NCI-H446 (cell line): ENCODE measurements at places on chromosomes 12 and 14.

DNA sequence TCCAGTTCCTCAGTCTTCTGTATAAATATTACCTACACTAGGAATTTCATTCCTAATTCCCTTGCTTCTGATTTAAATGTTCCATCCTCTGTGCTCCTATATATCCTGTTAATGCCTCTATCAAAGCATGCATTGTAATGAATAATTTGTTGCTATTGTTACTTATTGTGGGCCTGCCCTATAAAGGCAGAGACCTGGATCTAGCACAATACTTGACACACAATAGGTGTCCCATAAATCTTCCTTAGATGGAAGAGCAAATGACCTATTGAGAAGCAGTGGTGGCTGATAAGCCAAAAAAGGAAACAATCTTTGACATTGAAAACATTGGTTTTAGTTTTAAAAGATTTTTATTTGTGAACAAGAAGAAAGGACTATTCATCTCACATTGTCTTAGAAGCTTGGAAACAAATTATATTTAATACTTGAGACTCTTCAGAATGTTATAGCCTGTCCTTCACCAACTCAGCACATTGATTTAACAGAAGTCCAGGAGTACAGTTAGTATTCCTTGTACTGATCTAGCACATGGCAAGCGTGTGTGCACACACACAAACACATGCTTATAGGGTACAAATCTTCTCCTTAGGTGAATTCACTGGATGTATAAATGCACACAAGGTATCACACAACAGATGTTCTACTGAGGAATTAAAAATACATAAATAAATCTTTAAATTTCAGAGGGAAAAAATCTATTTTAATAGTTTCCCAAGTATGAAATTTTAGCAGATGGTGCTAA is 135.9 kb downstream of the DUSP6 start:
- no peak for DNase-seq

DNA sequence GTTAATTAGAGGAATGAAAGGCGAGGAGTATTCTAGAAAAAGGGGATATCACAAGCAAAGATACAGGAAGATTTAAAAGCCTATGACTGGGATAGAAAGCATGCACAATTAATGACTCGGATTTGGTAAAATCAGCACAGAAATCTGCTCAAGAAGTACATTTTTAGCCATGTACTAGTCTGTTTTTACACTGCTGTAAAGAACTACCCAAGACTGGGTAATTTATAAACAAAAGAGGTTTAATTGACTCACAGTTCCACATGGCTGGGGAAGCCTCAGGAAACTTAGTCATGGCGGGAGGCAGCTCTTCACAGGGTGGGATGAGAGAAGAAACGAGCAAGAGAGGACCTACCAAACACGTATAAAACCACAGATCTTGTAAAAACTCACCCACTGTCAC is 716.3 kb upstream of the MDGA2 start:
- DNase-seq, result no peak

- no peak for DNase-seq
These were observed 3.1 kb upstream of the BRF1 start for GRCh38 chr14:105303949-105304348.

GRCh38 chr12:52316290-52316689 is 4.9 kb downstream of the KRT83 start:
- no peak for DNase-seq

DNA sequence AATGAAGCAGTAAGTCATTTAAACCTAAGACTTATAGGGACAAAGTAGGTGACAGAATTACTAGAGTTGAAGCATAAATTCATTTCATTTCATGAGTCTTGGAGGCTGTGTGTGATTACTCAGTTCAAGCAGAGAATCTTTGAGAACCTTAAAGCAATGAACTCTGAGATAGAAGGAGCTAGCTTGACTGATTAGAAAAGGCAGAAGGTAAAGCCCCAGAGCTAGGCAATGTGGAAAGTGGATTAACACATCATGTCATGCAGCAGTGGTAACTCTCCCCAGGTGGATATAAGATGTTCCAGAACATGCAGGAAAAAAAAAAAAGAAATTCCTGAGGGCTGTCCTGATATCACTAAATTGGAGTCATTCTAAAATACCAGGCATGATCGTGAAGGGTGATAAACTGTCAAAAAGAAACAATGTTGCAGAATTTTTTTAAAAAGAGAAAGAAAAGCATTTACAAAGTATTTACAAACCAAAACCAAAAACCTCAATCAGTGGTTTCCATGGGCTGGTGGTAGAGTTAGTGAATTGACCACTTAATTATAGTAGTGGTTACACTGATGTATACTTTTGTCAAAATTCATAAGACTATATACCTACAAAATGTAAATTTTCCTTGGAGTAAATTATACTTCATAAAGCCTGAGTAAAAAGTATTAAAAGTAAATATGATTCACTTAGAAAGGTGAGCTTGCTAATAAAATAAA is 12.7 kb upstream of the SLC16A7 start:
- DNase-seq, result no peak

DNA sequence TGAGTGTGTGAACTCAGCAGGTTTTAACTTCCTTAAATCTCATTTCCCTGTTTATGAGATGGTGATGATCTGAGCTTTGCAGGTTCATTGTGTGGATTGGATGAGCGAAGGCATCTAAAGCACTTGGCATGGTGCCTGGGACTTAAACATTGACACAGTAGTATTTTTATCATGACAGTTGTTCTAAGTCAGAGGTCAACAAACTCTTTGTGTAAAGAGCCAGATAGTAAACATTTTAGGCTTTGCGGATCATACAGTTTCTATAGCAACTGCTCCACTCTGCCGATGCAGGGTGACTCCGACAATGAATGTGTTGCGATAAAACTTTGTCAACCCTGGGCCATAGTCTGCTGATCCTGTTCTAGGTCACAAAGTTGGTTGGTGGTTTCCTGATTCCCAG is 25.2 kb downstream of the SLC24A4 start:
- DNase-seq, result no peak

GRCh38 chr12:87660987-87661774 is 368.0 kb downstream of the C12orf50 start:
- no peak for DNase-seq

GRCh38 chr14:89032086-89032649 is 207.7 kb downstream of the TTC8 start:
- DNase-seq, result no peak

DNA sequence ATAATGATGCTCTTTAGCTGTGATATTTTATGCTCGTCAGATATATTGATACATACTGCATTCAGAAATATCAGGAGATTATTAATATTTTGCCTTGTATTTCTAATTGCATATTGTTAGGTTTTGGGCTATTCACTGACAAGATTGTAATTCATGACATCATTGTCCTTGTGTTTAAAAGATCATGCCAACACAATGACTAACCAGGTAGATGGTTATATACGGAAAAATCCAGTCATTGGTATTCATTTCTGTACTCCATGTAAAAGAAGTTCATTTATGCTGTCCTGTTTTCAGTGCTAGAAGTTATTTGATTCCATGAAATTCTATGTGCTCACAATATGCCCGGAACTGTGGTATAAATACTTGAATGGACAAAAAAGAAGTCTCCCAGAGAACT is 107.5 kb downstream of the KITLG start:
- no peak for DNase-seq

GRCh38 chr12:123269395-123269892 is 2.2 kb downstream of the CDK2AP1 start:
- peak; percentile 91 for DNase-seq

- DNase-seq, result no peak
These were observed 108.6 kb downstream of the ETV6 start for GRCh38 chr12:11758087-11758486.

GRCh38 chr14:23539248-23540140 is 12.1 kb downstream of the ZFHX2 start:
- peak; percentile 64 for DNase-seq

DNA sequence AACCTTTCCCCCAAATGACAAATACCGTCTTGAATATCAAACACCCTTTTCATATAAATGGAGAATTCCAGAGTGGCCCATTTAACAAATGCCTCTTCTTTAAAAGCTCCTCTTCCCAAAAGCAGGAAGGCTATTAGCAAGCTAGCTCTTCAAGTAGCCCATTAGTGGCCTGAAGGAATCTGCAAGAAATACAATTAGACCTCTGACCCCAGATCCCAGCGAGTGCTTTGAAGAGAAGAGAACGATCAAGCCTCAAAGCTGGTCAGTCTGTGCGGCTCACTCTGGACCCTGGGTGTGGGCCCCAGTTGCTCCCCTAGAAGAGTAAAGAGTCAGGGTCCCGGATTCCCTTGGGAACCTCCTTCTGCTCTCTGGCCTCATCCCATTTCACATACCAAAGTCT is 325.6 kb downstream of the NUAK1 start:
- DNase-seq, result no peak

GRCh38 chr12:108720757-108721514 is 10.4 kb downstream of the CORO1C start:
- no peak for DNase-seq

DNA sequence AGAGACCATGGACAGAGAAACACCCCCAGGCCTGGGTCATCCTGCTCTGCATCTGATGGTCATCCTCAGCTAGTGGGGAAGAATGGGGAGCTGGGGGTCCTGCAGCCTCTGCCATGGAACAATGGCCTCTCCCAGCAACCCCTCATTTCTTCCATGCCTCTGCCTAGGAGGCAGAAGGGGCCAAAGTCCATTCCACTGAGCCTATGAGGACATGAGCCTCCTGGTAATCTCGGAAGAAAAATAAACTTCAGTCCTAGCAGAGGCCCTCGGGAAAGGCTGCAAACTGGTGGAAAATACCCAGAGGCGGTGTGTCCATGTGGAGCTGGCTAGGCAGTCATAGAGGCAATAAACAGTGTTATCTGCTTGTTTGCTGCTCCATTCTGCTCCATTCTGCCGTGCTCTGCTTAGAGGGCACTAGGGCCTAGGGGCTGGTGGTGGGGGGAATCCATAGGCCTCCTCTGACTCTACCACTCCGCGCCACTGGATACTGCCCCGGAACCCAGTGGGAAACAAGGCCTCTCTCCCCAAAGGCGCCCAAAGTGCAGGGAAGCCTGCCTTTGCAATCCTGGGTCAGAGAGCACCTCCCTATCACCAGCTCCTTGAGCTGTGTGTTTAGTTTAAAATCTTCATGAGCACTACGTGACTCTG is 4.5 kb downstream of the PGF start:
- DNase-seq, result no peak

GRCh38 chr12:76260390-76260748 is 87.8 kb downstream of the BBS10 start:
- peak; percentile 24 for DNase-seq

DNA sequence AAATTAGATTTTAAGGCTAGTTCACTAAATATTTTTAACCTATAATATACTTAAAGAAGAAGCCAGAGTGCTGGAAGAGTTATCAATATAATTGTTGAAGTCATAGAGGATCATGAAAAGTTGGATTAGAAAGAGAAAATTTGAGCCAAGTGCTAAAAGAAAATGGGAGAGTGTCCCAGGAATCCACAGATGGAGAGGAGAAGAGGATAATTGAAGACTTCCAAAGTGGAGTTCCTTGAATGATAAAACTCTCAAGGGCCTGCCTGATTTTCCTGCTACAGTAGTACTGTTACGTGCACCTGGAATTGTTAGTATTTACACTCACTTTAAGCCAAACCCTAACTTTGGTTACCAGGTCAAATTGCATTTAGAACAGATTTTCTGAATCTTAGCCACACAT is 113.2 kb downstream of the MSRB3 start:
- DNase-seq, result no peak

DNA sequence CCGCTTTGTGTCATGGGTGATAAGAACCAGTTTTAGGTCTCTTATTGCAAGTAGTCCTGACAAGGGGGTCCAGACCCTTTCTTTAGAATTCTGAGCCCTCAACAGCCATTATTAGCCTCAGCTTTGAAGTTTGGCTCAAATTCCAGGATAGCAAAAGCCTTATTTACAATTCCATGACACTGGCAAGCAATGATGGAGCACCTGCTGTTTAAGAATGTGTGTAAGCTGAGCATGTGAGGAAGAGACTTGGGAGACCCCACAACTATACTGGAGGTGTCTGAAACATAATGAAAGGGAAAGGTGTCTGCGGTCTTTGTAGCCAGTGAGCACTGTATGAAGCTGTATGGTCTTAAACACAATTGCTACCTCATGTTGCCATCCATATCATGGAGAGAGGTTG is 119.8 kb downstream of the TBX5 start:
- DNase-seq, result no peak

- DNase-seq, result no peak
These were observed 768 bp downstream of the CEP170B start for GRCh38 chr14:104865631-104866441.
